ENCODE measurements at places on chromosomes 2 and 18.
A peak's percentile ranks its signal among the peaks of the same experiment; 100 is the strongest.

GRCh38 chr2:172806493-172806892, 70.8 kb downstream of the RAPGEF4 start:
- DNase-seq: peak; percentile 35

DNA sequence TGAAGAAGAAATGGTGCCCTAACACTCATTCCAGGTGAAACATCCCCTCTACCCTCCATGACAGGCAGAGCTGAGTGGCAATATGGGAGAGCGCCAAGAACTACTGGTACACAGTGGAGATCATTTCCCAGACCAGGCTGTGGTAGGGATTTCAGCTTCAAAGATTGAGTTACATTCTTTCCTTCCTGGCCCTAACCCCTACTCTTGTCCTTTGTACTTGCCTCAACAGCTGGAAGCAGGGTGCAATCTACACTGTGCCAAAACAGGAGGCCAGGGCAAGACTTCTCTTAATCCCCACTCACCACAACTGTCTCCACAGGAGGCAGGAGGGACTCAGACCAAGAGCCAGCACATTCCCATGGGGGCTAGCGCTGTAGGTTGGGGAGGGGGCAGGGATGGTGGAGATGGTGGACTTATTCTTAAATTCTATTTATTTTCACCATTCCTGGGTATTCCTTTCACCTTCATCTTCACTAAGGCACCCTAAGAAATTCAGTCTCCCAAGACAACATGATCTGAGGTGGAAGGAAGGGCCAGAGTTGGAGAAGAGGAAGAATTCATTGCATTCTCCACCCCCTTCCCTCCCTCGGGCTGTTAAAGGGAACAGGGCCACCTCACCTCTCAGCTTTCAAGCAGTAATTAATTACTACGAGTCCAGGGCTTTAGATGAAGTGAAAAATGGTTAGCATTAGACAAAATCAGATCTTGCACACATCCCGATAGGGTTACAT, 65.9 kb downstream of the AAK1 start:
- DNase-seq: no peak

DNA sequence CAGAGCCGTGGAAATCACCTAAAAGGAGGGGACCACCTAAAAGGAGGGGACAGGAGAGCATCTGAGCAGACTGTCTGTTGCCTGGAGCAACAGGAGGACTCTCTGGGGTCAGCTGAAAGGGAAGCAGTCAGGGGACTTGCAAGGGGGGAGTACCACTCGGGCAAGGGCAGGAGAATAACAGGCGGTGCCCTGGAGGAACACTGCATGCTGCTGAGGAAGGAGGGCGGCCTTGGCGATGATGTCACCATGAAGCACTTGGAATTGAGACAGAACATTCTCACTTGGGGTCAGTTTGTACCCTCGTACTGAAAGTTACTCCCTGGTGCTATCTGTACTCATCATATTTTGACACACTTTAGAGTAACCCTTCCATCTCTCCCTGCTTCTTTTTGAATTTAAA, 18.4 kb downstream of the SIX3 start:
- no peak for DNase-seq

GRCh38 chr2:65316072-65316471, 88.4 kb downstream of the ACTR2 start:
- DNase-seq: no peak

- DNase-seq: no peak
Measured at GRCh38 chr2:177201919-177202346, 10.7 kb upstream of the HNRNPA3 start.

GRCh38 chr2:235055891-235056516, 104.2 kb downstream of the SH3BP4 start:
- peak; percentile 46 for DNase-seq

DNA sequence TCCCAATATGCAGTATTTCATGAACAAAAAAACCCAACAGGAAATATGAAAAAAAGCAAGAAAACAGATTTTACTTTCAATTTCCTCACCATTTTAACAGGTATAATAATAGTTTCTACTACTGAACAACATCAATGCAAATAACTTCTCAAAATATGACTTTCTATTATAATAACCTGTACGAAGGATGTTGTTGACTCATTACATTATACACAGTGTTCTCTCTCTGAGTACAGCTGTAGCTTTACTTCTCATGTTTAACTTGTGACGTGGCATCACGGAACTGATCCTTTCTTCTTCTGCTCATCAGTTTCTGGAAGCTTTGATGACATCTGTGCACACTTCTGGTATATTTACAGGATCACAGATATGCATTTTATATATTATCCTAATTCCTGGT, 40.0 kb downstream of the FAM228A start:
- no peak for DNase-seq

GRCh38 chr18:26765498-26765897, 100.0 kb downstream of the AQP4 start:
- no peak for DNase-seq

DNA sequence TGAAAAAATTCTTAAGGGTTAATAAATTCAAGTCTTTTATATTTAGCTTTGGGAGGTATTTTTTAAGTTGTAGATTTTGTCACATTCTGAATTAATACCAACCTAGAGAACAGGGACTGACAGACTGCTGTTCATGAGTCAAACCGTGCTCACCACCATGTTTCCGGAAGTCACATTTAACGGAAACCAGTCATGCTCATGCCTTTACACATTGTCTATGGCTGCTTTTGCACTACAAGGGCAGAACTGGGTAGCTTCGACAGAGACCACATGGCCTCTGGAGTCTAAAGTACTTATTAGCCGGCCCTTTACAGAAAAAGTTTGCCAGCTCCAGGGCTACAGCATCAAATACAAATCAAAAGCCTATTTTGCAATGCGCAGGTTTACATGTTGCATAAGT, 33.3 kb downstream of the LONRF2 start:
- no peak for DNase-seq

DNA sequence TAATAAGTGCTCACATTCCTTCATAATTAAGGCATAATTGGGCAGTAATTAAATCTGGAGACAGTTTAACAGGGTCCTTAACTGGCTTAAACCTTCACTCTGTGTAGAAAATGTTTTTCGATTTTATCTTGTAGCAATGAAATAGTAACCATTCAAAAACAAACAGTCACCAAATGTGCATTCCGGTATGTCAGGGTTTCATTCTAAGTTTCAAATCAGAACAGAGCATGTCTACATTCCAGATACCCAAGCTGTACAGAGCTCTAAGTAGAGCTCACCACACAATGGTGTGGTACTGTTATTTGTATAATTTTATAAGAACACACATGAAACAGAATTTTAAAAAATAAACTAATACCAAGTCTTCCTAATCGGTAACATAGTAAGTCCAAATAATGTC, 52.6 kb downstream of the SMAD2 start:
- DNase-seq: no peak

GRCh38 chr18:13245481-13246000, 27.0 kb downstream of the LDLRAD4 start:
- no peak for DNase-seq

DNA sequence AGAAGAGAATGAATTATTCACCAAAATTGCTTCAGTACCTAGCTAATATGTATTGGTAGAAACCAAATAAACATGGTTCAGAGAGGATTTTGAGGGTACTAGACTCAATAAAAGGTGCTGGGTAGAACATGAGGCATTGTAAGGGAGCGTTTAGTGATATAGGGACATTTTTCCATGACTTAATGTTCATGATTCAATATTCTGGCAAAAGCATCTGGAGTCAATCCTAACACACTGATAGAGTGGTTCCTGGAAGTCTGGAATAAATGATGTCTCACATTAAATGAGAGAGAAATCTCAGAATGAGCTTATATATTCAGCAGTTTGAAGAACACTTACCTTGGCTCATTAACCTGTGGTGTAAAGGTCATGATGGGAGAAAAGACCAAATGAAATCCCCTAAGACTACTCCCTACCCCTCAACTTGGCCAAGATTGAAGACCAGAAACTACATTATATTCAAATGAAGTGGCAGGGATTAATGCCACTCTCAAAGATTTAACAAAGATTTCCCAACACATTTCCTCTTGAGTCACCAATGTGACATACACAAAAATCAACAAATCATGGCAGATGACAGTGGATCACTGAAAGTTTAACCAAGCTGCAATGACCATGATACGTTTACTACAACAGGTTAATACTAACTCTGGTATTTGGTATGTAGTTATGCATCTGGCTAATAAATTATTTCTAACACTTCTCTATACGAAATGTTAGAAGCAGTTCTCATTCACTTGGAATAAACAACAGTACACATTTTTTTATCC, 309.5 kb downstream of the SATB2 start:
- no peak for DNase-seq

DNA sequence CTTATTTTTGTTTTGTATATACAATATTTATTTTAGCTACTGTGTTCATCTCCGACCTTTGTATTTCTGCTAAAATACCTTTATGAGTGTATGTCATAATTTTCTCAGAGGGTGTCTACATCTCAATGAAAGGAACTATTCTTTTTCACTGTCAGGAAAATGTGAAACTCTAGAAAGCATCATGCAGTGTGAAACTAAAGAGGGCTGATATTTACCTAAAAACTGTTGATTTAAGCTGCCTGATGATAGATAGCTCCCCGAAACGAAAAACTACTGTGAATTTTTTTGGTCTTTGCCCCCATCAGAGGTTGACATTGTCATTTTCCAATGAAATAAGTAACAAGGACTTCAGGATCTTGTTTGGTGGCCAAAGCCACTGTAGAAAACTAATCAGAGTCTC, 38.8 kb downstream of the TMEM178A start:
- no peak for DNase-seq

- DNase-seq: no peak
Measured at GRCh38 chr18:68220458-68220857, 494.4 kb downstream of the TMX3 start.

- no peak for DNase-seq
Measured at GRCh38 chr18:33210575-33211189, 229.8 kb downstream of the CCDC178 start.

GRCh38 chr2:100968146-100969145, 33.6 kb upstream of the RPL31 start:
- DNase-seq: no peak

- DNase-seq: no peak
Measured at GRCh38 chr2:68404893-68405799, 40.1 kb downstream of the PLEK start.

DNA sequence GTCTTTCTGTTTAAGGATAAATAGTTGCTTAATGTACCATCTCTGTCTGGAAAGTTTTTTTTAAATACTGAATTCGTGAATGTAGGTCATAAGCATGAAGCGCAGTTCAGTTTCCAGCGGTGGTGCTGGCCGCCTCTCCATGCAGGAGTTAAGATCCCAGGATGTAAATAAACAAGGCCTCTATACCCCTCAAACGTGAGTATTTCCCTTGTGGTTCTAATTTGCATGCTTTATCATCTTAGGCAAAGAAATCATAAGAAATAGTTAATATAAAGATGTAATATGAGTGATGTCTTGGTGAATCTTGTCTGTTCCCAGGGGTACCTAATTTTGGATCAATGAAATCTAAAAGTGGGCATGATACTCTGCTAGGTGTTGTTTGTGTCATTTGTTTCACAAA, 1.5 kb downstream of the NDC80 start:
- no peak for DNase-seq

DNA sequence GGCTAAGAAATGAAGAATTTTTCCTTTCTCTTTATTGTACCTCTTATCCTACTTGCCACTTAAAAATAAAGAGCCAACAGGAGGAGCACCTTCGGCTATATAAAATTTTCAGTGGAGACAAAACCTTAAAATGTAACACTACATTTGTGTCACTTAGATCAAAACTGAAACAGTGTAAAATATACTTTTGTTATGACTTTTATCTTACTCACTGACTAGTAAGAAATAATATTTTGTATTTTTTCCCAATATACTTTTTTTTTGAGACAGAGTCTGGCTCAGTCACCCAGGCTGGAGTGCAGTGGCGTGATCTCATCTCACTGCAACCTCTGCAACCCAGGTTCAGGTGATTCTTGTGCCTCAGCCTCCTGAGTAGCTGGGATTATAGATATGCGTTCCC, 28.3 kb downstream of the KCNJ13 start:
- no peak for DNase-seq

- no peak for DNase-seq
Measured at GRCh38 chr2:85393836-85394235, 16.3 kb downstream of the CAPG start.

GRCh38 chr2:11355194-11356053, 11.0 kb upstream of the ROCK2 start:
- DNase-seq: no peak

DNA sequence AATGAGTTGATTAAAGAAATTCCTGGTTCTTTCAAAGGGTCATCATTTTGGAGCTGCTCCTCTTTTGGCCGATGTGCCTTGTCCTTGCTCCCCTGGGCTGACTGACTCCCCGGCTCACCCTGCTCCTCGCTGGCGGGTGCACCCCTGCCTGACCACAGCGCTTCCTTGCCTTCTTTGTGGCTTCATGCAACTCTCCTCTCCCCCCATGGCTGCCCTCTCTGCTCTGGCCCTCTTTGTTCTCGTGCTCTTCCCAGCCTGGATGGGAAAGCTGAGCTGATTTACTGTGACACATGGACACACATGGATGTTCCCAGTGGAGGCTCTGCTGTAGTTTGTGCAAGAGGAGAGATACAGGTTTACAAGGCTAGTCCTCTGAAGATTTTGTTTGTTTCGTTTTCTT, 234.6 kb downstream of the HAUS1 start:
- no peak for DNase-seq

DNA sequence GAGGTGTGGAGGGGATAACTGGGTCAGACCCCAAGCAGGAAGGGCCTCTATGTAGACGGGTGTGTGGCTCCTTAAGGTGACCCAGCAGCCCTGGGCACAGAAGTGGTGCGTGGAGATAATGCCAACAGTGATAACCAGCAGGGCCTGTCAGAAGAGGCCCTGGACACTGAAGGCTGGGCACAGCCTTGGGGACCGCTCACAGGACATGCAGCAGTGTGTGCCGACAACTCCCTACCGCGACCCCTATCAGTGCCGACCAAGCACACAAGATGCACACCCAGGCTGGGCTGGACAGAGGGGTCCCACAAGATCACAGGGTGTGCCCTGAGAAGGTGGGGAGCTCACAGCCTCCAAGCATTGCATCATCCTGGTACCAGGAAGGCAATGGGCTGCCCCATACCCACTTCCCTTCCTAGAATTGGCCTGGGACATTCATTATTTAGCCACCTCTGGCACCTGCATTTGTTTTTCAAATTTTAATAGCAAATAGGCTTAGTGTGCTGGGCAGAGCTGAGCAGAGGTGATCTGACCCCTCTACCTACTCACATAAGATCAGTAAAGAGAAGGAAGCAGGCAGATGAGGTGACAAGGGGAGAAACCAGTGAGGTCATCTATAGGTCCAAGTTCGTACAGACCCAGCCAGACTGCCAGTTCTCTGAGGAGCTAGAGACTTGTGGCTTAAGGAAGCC, 55.2 kb downstream of the BCL11A start:
- no peak for DNase-seq

GRCh38 chr2:166444306-166444705, 49.7 kb downstream of the SCN7A start:
- no peak for DNase-seq

- no peak for DNase-seq
Measured at GRCh38 chr18:45274026-45274425, 341.2 kb upstream of the SLC14A2 start.

- DNase-seq: peak; percentile 69
Measured at GRCh38 chr2:168456521-168457189, 583 bp downstream of the CERS6 start.

- peak; percentile 47 for DNase-seq
Measured at GRCh38 chr2:17148407-17149145, 369.7 kb downstream of the RAD51AP2 start.
